ENCODE measurements at places on chromosomes 7 and 10.

DNA sequence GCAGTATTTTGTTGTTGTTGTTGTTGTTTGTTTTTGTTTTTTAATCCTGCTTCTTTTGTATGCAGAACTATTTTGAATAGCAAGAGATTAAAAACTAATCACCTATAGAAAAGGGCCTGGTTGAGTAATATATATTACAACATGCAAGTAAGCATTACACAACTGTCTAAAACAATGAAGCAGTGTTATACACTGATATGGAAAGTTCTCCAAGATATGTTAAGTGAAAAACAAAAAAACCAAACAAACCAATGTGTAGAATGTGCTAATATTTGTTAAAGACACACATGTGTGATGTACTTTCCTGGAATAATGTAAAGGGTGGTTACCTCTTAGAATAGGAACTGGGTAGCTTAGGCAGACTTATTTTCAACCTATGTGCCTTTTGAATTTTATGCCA lies 117.4 kb downstream of the ZNF365 start:
- H3K27me3 ChIP-seq = no peaks in the 10 kb centered on the region
- no peak for DNase-seq
- no peaks in the 10 kb centered on the region for H3K4me1 ChIP-seq
- H3K36me3 ChIP-seq = no peaks in the 10 kb centered on the region

DNA sequence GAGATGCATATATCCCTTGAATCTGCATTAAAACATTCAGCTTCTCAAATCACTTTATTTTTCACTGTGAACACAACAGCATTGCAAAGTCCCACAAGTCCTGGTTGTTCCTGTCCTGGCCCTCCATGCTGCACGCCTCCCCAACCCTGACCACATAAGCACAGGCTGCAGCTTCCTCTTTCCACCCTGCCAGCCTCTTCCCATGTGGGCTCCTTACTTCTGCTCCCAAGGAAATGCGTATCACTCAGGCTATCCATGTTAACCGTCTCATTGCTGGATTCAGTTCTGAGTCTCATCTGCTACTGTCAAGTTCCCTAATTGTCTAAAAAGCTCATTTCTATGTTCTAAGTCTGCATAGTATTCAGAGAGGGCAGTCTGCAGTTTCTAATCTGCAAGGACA lies 89.7 kb upstream of the ZPBP start:
- no peak overlapping the region for H3K4me3 ChIP-seq
- H3K36me3 ChIP-seq = no peaks in the 10 kb centered on the region
- no peak overlapping the region for H3K27ac ChIP-seq
- H3K27me3 ChIP-seq = peaks cover 3% of the 10 kb centered on the region

DNA sequence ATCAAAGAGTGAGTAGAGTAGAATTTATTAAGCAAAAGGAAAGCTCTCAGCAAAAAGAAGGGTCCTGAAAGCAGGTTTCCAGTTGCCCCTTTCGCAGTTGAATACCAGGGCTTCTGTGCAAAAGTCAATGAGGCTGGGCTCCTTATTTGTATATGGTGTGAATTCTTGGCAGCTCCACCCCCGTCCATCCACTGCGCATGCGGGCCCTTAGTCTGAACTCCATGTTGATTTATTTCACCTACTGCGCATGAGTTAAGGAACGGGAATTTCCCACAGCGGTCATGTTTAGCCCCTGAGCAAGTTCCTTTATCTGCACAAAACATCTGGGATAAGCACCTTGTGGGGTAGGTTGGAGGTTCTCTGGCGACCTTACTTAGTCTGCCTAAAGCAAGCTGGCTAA lies 325.6 kb downstream of the ZWINT start:
- H3K4me3 ChIP-seq = no peak overlapping the region
- DNase-seq = no peak

DNA sequence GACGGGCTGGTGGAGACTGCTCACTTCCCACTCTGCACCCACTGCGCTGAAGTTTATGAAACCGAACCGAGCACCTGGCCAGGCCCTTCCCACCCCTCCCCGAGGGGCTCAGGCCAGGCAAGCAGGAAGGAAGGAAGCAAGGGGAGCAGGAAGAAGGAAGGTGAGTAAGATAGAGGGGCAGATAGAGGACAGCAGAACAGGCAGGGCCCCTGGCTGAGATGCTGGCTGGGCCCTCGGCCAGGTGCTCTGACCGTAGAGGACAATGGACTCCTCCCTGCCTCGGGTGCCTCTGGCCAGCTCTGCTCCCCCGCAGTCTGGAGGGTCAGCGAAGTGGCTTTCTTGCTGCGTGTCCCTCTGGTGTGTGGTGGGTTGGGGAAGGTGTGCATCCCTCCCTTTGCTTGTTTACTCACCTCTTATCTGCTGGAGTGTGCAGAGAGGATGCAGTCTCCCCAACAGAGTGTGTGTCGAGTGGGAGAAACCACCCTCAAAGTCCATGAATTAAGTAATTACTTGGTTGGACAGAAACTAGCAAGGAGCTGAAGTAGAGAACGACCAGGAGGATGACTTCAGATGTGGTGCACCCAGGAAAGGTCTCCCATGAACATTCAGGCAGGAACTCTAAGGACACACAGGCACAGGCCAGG lies 82.8 kb upstream of the PPP2R2D start:
- H3K4me3 ChIP-seq = no peak overlapping the region
- H3K36me3 ChIP-seq = no peaks in the 10 kb centered on the region
- H3K27me3 ChIP-seq = no peaks in the 10 kb centered on the region
- DNase-seq = no peak

DNA sequence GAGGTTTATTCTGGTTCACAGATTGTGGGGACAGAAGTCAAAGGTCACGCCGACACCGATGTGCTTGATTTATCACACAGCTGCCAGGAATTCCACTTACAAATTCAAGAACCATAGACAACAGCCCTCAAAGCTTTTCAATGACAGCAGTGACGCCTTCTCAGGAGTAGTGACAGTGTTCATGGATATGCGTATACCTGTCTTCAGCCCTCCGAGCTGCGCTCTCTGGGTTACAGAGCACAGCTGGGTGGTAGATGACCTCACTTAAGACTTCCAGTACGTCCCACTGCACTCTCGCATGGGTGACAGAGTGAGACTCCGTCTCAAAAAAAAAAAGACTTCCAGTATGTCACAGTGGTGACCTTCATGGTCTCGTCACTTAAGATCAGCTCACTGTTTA lies 108.5 kb downstream of the TCERG1L start:
- no peaks in the 10 kb centered on the region for H3K36me3 ChIP-seq
- DNase-seq = no peak
- no peaks in the 10 kb centered on the region for H3K4me1 ChIP-seq
- no peak overlapping the region for H3K4me3 ChIP-seq
- H3K27ac ChIP-seq = no peak overlapping the region
- H3K27me3 ChIP-seq = peaks cover 3% of the 10 kb centered on the region

DNA sequence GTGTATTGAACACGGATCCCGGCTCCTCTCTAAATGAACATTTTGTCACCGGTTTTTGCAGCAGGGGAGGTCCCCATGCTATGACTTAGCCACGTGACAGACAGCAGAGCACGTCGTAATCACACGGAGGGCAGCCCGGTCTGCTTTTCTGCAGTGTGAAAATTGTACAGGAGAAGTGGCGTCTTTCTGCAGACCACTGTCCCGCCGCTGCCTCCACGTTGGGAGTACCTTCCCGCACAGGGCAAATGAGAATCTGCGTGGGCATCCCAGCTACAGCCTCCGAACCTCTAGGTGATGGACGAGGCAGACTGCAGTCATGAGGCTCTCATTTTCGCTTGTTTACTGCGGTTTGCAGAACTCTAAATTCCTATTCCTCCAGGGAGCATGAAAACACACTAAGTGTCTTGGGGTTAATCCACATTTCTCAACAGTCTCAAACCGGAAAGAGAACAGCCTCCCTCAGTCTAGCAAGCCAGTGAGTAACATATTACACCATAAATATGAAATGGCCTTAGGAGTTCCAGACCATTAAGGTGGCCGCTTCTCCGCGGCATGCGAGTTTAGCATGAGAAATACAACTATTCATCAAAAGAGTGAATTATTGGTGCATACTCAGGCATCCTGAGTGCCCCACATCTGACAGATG lies 89.8 kb downstream of the TCERG1L start:
- DNase-seq = no peak
- H3K4me3 ChIP-seq = no peak overlapping the region
- H3K27me3 ChIP-seq = no peaks in the 10 kb centered on the region
- no peaks in the 10 kb centered on the region for H3K36me3 ChIP-seq
- no peaks in the 10 kb centered on the region for H3K4me1 ChIP-seq
- H3K27ac ChIP-seq = no peak overlapping the region

DNA sequence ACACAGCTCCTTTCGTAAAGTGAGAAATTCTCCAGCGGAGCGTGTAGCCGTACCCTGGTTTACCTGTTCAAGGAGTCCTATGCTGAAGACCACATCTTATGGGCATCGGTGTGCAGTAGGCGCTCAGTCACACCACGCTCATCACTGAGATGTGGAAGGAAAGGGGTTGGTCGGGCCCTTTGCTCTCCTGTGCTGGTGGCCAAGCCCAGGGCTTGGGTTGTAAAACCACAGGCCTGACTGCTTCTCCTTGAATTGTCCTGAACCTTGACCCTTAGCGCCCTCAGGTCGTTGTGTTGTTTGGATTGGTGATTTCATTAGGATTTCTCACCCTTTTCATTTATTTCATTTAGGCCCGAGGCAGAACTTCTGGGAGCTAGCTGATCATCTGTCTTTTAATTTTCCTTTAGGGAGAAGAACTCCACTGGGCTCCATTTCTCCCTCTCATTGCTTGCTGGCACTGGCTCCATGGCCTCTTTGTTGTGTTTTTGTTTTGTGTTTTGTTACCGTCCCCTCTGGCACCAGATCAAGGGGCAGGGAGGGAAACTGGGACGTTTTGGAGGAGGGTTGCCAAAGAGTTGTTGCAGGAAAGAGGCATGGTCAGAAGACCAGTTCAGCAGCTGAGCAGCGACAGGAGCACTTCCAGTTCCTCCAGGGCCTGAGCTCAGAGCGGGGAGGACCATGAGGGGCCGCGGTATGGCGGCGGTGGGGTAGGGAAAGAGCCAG lies 511.4 kb upstream of the GALNT17 start:
- H3K36me3 ChIP-seq = no peaks in the 10 kb centered on the region
- H3K4me3 ChIP-seq = no peak overlapping the region
- H3K4me1 ChIP-seq = no peaks in the 10 kb centered on the region
- no peaks in the 10 kb centered on the region for H3K27me3 ChIP-seq
- no peak overlapping the region for H3K27ac ChIP-seq

DNA sequence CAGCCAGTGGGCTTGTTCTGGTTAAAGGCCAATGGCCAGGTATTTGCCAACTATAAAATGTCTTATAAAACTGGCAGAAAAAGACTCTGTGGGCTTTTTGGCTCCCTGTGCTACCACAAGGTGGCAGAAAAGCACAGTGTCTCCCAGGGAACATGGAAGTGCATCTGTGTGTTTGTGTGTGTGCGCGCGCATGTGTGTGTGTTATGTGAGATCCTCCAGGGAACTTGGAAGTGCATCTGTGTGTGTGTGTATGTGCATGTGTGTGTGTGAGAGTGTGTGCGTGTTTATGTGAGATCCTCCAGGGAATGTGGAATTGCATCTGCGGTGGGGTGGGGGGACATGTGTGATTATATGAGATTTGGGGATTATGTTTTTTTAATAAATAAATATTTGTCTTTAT lies 30.2 kb upstream of the ABI1 start:
- H3K27me3 ChIP-seq = no peaks in the 10 kb centered on the region
- peak; percentile 56 for DNase-seq
- no peaks in the 10 kb centered on the region for H3K4me1 ChIP-seq
- no peaks in the 10 kb centered on the region for H3K36me3 ChIP-seq
- no peak overlapping the region for H3K4me3 ChIP-seq
- H3K27ac ChIP-seq = no peak overlapping the region

DNA sequence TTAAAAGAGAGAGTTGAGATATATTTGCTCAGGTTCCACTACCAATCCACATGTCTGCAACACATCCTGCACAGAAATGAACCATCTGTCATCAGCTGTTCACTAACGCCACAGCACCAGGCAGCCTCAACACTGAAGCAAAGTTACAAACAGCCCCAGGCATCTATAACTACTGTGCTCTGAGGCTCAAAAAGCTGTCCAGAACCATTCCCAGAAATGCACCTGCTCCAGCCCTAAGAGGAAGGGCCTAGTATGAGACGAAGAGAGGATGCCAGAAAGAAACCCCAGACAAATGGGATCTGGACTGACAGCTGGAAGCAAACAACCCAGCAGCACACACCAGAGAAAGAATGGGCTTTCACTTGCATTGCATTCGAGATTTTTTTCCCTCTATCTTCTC lies 159.3 kb downstream of the ELMO1 start:
- DNase-seq = no peak
- no peak overlapping the region for H3K4me3 ChIP-seq
- H3K27ac ChIP-seq = no peak overlapping the region
- H3K27me3 ChIP-seq = no peaks in the 10 kb centered on the region
- no peaks in the 10 kb centered on the region for H3K36me3 ChIP-seq

GRCh38 chr10:43689618-43689954 lies 40.9 kb upstream of the ZNF32 start:
- no peak overlapping the region for H3K27ac ChIP-seq
- DNase-seq = no peak

All from large intestine (tissue), 12 donors.